ENCODE measurements at places on chromosomes 6 and 20.

- peaks cover 1% of the 10 kb centered on the region for H3K4me1 ChIP-seq
- H3K36me3 ChIP-seq: no peaks in the 10 kb centered on the region
- DNase-seq: no peak
- no peak overlapping the region for H3K27ac ChIP-seq
- no peak overlapping the region for H3K4me3 ChIP-seq
- no peaks in the 10 kb centered on the region for H3K27me3 ChIP-seq
Measured at GRCh38 chr6:14455427-14455826, 337.9 kb downstream of the CD83 start.

- H3K27ac ChIP-seq: no peak overlapping the region
- no peak for DNase-seq
- H3K27me3 ChIP-seq: no peaks in the 10 kb centered on the region
- H3K4me3 ChIP-seq: no peak overlapping the region
Measured at GRCh38 chr6:137827977-137828810, 38.9 kb upstream of the TNFAIP3 start.

DNA sequence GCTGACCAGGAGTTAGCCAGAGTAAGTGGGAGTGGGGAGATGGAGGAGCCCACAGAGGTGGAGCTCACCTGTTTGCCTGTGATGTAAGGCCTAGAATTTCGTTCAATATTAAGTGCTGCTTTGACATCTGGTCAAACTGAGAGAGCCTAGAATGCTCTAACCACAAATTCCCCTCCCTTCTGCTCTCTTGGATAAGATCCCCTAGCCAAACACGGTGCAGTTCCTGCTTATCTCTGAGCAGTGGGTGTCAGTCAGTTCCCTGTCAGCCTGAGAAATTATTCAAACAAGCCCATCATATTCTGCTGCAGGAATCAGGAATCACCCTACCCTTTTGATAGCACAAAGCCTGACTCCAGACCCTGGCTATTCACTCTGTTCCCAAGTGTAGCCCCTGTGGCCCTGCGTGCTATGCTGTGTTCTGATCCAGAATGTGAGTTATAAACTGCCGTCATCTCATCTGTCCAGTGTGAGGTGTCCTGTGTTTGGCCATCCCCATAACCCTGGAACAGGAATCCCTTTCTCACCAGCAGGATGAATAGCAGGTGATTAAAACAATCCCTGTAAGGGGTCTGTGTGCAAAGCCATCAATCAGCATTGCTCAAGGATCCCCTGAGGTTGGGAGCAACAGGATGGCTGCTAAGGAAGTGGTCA is 31.8 kb upstream of the ZNF133 start:
- DNase-seq: no peak
- H3K36me3 ChIP-seq: no peaks in the 10 kb centered on the region
- no peak overlapping the region for H3K4me3 ChIP-seq
- no peaks in the 10 kb centered on the region for H3K4me1 ChIP-seq

DNA sequence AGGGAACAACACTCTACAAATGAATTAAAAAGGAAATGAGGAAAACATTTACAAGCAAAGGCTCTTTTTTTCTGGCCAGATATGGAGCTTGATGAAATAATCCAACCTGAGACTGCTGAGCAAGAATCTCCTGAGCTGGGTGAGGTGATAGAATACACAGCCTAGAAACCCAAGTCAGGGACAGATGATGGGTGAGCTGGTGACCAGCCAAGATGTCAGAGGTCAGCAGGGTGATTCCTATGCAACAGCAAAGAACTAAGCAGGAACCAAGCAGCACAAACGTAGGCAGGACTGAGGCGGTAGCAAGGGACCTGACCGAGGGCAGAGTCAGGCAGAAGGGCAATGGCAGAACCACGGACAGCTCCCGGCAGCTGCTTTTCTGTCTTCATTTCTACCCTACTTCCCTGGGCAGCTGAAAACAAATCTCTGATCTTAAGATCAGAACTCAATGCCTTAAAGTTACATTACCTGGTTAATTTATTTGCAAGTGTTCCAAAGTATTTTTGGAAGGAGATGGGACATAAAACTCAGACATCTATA is 75.1 kb downstream of the CDC40 start:
- no peaks in the 10 kb centered on the region for H3K36me3 ChIP-seq
- no peak overlapping the region for H3K27ac ChIP-seq
- peak; percentile 50 for DNase-seq
- no peaks in the 10 kb centered on the region for H3K4me1 ChIP-seq
- H3K4me3 ChIP-seq: no peak overlapping the region
- no peaks in the 10 kb centered on the region for H3K27me3 ChIP-seq

- DNase-seq: peak; percentile 81
- H3K4me3 ChIP-seq: no peak overlapping the region
- H3K36me3 ChIP-seq: no peaks in the 10 kb centered on the region
- peaks cover 3% of the 10 kb centered on the region for H3K4me1 ChIP-seq
- no peaks in the 10 kb centered on the region for H3K27me3 ChIP-seq
Measured at GRCh38 chr6:10146715-10147451, 268.0 kb downstream of the TFAP2A start.

DNA sequence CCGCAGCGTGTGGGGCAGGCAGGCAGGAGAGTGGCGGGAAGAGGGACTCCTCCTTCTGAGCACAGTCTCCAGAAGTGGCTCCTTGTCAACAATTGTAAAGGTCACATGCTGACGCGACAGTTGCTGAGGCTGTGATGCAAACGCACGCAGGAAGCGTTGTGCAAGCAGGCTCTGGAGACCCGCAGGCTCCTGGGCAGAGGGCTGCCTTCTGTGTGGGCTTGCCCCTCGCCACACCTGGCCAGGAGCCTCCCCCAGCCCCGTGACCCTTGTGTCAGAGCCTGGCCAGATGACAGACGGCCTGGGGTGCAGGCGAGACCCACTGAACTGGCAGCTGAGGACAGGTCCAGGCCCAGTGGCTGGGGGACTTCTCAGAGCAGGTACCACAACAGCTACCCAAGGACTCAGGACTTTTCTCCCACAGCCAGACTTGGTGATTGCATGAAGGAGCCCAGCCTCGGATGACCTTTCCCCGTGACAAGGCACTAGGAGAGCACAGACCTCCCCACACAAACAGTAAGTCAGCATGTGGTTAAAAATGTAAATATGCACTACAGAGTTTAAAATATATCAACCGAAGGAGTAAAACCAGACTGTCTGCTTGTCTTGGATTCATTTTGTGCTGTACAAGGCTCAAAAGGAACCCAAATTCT is 222.1 kb upstream of the RREB1 start:
- peak; percentile 70 for DNase-seq
- H3K4me1 ChIP-seq: peaks cover 8% of the 10 kb centered on the region
- no peak overlapping the region for H3K4me3 ChIP-seq

DNA sequence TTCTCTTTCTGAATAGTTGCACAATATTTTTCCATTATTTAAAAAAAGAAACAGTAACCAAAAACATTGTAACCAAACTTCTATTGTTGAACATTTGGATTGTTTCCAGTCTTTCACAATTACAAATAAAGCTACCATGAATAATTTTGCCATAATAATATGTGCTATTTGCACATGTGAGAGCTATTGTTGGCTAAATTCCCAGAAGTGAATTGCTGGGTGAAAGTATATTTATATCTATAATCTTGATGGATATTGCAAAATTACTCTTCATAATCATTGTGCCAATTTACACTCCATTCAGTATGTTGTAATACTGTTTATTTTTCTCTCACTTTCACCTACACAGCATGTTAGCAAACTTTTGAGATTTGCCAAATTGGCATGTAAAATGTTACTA is 36.6 kb upstream of the SLC22A16 start:
- H3K27me3 ChIP-seq: no peaks in the 10 kb centered on the region
- H3K36me3 ChIP-seq: no peaks in the 10 kb centered on the region
- H3K4me3 ChIP-seq: no peak overlapping the region
- H3K4me1 ChIP-seq: peaks cover 4% of the 10 kb centered on the region
- no peak overlapping the region for H3K27ac ChIP-seq

- no peaks in the 10 kb centered on the region for H3K27me3 ChIP-seq
- peaks cover 39% of the 10 kb centered on the region for H3K4me1 ChIP-seq
- no peak overlapping the region for H3K4me3 ChIP-seq
- DNase-seq: peak; percentile 70
- no peaks in the 10 kb centered on the region for H3K36me3 ChIP-seq
- H3K27ac ChIP-seq: no peak overlapping the region
Measured at GRCh38 chr6:107670792-107671199, 153.3 kb downstream of the SCML4 start.

- DNase-seq: peak; percentile 14
- no peak overlapping the region for H3K4me3 ChIP-seq
- no peaks in the 10 kb centered on the region for H3K27me3 ChIP-seq
- H3K4me1 ChIP-seq: no peaks in the 10 kb centered on the region
- peak overlapping the region; percentile 59 for H3K27ac ChIP-seq
Measured at GRCh38 chr20:47493963-47494293, 7.8 kb upstream of the NCOA3 start.

DNA sequence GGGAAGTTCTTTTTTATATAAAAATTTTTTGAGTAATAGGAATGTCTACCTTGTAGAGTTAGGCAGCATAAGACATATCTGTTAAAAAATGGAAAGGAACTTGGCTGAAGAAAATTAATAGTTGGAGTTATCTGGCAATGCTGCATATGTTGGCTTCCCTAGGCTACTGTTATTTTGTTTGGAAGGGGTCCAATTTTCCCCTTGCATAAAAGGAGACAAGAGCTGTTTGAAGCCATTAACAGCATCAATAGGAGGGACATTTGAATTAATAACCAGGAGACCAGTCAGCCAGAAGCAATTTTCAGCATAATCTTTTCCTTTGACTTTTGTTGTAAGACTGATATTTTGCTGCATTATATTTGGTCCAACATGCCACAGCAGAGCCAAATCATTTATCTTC is 80.9 kb upstream of the TAB2 start:
- DNase-seq: peak; percentile 90
- peaks cover 49% of the 10 kb centered on the region for H3K4me1 ChIP-seq
- H3K4me3 ChIP-seq: no peak overlapping the region
- no peak overlapping the region for H3K27ac ChIP-seq

DNA sequence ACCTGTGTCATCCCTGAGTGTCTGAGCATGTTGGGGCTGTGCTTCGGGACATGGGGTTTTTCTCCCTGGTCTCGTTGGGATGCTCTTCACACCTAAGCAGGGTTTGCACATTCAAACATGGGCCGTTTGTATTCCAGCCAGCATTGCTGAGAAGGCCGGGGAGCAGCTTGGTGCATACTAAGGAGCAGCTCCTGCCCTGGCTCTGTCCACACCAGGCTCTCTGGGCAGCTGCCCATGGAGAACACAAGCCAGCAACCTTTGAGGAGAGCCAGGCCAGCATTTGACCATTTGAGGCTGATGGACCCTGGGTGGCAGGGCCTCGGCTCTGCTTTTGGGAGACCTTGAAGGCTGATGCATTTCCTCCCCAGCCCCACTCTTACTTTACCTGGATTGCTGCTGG is 92.1 kb downstream of the PHACTR3 start:
- H3K4me3 ChIP-seq: no peak overlapping the region
- no peaks in the 10 kb centered on the region for H3K36me3 ChIP-seq
- H3K27ac ChIP-seq: no peak overlapping the region
- no peaks in the 10 kb centered on the region for H3K4me1 ChIP-seq

DNA sequence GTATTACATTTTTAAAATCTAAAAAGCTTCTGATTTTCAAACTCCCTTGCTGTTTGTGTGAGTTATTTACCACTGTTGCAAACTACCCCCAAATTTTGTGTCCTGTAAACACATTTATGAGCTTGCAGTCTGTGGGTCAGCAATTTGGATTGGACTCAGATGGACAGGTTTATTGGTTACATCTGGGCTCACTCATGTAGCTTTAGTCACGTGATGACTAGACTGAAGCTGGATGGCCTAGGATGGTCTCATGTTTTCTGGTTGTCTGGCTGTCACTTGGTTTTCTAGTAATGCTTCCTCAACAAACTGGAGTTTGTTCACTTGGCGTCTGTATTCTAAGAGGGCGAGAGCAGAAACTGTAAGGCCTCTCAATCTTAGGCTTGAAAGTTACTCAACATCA is 12.2 kb upstream of the C6orf58 start:
- H3K36me3 ChIP-seq: no peaks in the 10 kb centered on the region
- no peaks in the 10 kb centered on the region for H3K4me1 ChIP-seq
- H3K27ac ChIP-seq: no peak overlapping the region
- no peaks in the 10 kb centered on the region for H3K27me3 ChIP-seq
- no peak overlapping the region for H3K4me3 ChIP-seq
- DNase-seq: no peak

GRCh38 chr6:2914318-2914660 is 11.2 kb upstream of the SERPINB9 start:
- no peaks in the 10 kb centered on the region for H3K27me3 ChIP-seq
- no peaks in the 10 kb centered on the region for H3K36me3 ChIP-seq
- DNase-seq: no peak
- no peak overlapping the region for H3K27ac ChIP-seq
- H3K4me3 ChIP-seq: no peak overlapping the region

DNA sequence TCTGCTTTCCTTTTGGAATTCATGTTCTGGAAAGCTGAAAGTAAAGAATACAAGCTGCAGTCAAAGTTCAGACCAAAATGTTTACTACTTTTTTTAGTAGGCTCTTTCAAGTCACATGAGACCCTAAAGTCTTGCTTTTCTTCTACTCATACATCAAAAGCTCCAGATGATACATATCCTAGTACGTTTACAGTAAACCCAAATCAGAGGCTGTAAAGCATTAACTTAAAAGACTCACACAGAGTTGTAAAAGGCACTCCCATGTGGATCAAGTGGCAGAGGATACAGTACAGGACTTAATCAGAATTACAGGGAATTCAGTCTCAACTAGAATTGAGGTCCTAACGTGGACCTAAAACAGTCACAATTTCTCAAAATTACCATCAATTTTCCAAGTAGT is 40.7 kb downstream of the STK38 start:
- no peak overlapping the region for H3K4me3 ChIP-seq
- DNase-seq: no peak
- no peaks in the 10 kb centered on the region for H3K4me1 ChIP-seq
- no peak overlapping the region for H3K27ac ChIP-seq
- peaks cover 13% of the 10 kb centered on the region for H3K36me3 ChIP-seq

GRCh38 chr6:156618600-156619205 is 158.5 kb upstream of the ARID1B start:
- no peak overlapping the region for H3K4me3 ChIP-seq
- no peaks in the 10 kb centered on the region for H3K27me3 ChIP-seq
- no peak overlapping the region for H3K27ac ChIP-seq
- H3K4me1 ChIP-seq: no peaks in the 10 kb centered on the region
- no peaks in the 10 kb centered on the region for H3K36me3 ChIP-seq

- H3K27ac ChIP-seq: no peak overlapping the region
- no peak overlapping the region for H3K4me3 ChIP-seq
- DNase-seq: peak; percentile 25
Measured at GRCh38 chr6:161257793-161258457, 15.9 kb downstream of the AGPAT4 start.

DNA sequence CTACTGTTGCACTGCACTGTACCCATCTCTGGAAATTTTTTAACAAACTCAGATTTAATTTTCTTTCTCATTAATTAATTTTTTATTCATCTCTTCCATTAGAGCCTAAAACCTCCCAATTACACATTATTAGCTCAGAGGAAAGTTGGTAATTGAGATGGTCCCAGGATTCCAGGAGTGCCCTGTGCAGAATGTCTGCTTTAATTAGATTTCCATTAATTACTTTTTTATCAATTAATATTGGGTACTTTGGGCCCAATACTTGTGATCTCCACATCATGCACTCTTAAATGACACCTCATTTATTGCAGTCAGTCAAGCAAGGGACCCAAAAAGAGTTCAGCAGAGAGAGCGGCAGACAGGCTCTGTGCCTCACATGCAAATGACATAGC is 232.0 kb downstream of the PTPRT start:
- H3K27me3 ChIP-seq: peaks cover 4% of the 10 kb centered on the region
- no peaks in the 10 kb centered on the region for H3K4me1 ChIP-seq

Data from lung (tissue), 17 donors.